Activated CD4-positive, alpha-beta T cell treated with anti-CD3 and anti-CD28 coated beads, Interleukin-2, Interleukin-4, amounts not matched to agents 100 ng/mL and 50 ng/mL, durations not matched to agents 16 hours and 8 hours (primary cell): ENCODE measurements at places on chromosomes 11 and 22.

- no peak for DNase-seq
Measured at GRCh38 chr11:108853864-108854263, 189.0 kb downstream of the DDX10 start.

DNA sequence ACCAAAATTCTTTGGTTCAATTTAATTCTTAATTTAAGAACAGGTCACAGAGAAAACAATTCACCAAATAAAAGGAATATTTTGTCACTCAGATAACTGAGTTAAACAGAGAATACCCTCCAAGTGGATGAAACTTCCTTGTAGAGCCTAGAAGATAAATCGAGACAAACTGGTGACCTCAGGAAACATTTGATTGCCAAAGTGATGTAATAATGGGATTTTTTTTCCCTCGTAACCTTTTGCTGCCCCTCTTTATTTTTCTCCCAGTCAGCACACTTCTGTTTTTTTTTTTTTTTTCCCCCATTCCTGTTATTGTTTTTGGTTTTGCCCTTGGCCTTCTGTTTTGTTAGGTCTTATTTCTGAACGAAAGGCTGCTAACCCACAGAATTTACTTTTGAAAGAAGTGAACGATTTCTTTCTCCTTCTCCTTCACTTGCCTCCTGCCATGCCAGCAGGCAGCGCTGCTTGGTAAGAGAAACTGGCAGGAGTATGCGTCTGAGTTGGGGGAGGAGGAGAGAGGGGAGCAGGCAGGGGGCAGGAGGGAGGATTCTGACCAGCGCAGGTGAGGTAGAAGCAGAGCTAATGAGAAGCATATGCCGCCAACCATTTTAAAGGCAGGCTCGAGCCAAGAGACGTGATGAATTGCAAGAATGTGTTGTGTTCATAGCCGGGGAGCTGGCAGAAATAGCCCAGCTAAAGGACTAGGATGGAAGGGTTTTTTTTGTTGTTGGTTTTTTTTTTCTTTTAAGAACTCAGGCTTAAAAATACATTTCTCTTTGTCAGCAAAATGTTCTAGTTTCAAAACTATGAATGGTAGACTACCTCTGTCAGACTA lies 121.9 kb upstream of the MTMR2 start:
- DNase-seq, result no peak

GRCh38 chr22:38843201-38843656 lies 599 bp downstream of the NPTXR start:
- peak; percentile 48 for DNase-seq

- no peak for DNase-seq
Measured at GRCh38 chr22:46577368-46578249, 40.2 kb upstream of the CELSR1 start.

DNA sequence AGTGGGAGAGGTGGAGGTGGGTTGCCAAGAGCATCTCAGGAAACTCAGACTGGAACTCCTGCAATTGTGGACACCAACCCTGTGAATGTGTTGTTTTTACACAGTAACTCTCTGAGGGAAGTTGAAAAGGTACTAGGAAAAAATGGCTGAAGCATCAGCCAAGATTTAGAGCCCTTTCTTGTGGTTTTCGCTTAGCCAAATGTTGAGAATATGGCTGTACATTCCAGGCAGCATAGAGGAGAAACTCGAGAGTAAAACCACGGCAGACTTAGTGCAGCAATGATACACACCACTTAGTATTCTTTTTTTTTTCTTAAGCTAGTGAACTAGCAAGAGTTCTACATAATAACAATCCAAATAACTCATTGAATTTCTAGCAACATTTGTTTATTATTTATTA lies 309.7 kb upstream of the MTNR1B start:
- DNase-seq, result no peak

- no peak for DNase-seq
Measured at GRCh38 chr22:22810471-22810870, 77.1 kb upstream of the IGLL5 start.

- no peak for DNase-seq
Measured at GRCh38 chr22:43885786-43886185, 6.0 kb downstream of the PNPLA5 start.

GRCh38 chr22:30422481-30423300 lies 2.9 kb upstream of the MTFP1 start:
- peak; percentile 49 for DNase-seq
